Thyroid gland (tissue), 4 donors: ENCODE measurements at places on chromosomes 7 and 10. TPM values are rescaled to one million over a fixed set of nuclear protein-coding genes. Genes with fewer than 3 reads are reported as not detected.

DNA sequence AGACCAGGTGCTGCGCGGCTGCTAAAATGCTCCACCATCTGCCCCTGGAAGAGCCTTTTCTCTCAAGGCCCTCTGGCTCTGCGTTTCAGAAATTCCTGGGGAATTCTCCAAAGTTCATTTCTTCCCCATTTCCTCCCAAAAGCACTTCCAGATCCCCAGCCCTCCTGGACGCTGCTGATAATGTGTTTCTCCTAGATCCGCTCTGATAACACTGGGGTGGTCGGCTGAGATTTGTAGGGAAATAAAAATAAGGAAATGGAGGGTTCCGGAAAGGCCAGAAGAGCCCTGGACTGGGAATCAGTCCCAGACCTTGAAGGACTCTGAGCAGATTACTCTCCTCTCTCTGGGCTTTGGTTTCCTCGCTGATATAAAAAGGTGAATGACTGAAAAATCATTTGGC is 28.1 kb downstream of the COL13A1 start:
- DNase-seq = no peak

- DNase-seq = no peak
These were observed 2.2 kb upstream of the LMBR1 start for GRCh38 chr7:156895024-156895780.

ADARB2 gene
- not detected for total RNA-seq

DNA sequence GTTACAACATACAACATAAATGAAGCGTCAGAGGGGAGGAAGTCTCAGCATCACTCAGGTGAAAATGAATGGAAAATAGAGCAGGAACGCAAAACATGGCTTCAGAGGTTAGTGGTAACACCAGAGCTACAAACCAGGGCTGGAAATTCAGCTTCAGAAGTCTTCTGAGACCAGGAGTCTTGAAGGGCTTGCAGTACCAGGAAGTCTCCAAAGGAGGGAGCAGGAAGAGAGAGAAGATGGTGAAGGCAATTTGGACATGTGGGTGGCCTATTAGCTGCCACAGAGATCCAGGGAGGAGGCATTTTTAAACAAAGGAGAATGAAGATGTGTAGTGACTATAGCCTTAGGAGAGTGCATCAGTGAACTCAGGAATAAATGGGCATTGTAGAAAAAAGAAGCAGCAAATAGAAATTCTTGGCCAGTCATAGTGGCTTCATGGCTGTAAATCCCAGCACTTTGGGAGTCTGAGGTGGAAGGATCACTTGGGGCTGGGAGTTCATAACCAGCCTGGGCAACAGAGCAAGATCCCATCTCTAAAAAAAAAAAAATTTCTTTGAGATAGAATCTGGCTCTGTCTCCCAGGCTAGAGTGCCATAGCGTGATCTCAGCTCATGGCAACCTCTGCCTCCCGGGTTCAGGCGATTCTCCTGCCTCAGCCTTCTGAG is 9.3 kb upstream of the TET1 start:
- DNase-seq = peak; percentile 58
